Posterior cingulate gyrus (tissue), 11 donors: ENCODE measurements at places on chromosomes 16 and 17.

DNA sequence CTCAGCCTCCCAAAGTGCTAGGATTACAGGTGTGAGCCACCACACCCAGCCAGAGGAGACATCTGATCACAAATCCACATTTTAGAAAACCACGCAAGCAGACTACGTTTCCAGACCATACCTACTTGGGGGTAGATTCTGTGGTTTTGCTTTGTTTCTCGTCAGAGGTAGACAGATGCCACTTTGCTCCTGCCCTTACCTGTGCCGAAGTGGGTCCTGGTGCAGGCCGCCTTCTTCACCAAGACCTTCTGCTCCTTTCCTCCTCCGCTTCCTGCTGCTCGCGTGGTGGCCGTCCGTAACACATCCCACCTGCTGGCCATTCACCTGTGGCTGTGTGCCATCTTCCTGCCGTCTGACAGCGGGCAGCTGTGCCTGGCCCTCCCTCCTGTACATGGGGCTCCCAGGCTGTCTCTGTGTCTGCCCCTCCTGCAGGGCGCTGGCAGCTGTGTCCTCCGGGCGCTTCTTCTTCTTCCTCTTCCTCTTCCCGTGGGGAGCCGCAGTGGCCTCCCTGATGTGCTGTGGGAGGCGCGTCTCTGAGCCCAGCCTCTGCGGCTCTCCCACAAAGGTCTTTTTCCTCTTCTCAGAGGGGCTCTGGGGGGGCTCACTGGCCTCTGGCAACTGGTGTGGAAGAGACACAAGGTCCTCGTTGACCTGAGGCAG lies 21.2 kb upstream of the CYTH1 start:
- DNase-seq: no peak

GRCh38 chr16:73206151-73206707 lies 158.3 kb upstream of the ZFHX3 start:
- no peak for DNase-seq

GRCh38 chr17:43597624-43598356 lies 51.6 kb upstream of the ETV4 start:
- no peak for DNase-seq

GRCh38 chr17:16005636-16006035 lies 6.0 kb downstream of the TTC19 start:
- DNase-seq: no peak

GRCh38 chr16:87291944-87292343 lies 25.2 kb downstream of the C16orf95 start:
- no peak for DNase-seq

GRCh38 chr17:77451245-77451893 lies 310.6 kb downstream of the SEC14L1 start:
- DNase-seq: peak; percentile 83

- no peak for DNase-seq
Measured at GRCh38 chr17:80124351-80124981, 22.5 kb downstream of the EIF4A3 start.

GRCh38 chr17:79515646-79516571 lies 94.9 kb downstream of the RBFOX3 start:
- DNase-seq: no peak

DNA sequence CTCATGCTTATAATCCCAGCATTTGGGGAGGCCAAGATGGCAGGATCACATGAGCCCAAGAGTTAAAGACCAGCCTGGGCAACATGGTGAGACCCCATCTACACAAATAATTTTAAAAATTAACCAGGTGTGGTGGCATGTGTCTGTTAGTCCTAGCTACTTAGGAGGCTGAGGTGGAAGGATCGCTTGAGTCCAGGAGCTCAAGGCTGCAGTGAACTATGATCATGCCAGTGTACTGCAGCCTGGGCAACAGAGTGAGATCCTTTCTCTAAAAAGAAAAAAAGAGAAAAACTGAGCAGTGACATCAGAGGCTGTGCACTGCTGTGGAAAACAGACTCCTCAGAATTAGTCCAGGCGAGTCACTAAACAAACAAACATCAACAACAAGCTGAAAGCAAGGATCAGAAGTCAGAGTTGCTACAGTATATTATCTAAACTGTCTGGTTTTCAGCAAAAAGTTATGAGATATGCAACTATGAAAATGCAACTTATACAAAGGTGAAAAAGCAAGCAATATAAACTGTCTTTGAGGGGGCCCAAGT lies 39.3 kb downstream of the CBFB start:
- no peak for DNase-seq

DNA sequence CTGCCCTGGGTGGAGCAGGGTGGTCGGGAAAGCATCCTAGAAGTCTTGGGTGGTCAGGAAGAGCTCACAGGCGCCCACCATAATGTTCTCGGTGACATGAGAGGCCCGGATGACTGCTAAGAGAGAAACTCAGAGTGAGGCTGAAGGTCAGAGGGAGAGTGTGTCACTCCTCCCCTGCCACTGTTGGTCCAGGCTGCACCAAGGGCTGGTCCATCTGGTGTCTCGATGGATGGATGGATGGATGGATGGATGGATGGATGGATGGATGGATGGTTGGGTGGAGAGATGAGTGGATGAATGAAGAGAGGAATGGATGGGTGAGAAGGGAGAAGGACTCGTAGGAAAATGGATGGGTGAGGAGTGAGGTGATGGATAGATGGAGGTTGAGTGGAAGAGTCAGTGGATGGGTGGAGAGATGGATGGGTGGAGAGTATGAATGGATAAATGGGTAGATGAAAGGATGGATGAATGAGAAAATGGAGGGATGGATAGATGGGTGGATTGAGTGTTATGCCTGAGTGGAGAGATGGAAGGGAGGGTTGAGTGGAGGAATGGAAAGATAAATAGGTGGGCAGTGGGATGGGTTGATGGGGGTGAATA lies 43.0 kb downstream of the BEAN1 start:
- DNase-seq: no peak

- DNase-seq: no peak
Measured at GRCh38 chr17:14014657-14015056, 54.6 kb upstream of the COX10 start.

GRCh38 chr16:85174871-85175723 lies 62.8 kb upstream of the CIBAR2 start:
- DNase-seq: no peak

DNA sequence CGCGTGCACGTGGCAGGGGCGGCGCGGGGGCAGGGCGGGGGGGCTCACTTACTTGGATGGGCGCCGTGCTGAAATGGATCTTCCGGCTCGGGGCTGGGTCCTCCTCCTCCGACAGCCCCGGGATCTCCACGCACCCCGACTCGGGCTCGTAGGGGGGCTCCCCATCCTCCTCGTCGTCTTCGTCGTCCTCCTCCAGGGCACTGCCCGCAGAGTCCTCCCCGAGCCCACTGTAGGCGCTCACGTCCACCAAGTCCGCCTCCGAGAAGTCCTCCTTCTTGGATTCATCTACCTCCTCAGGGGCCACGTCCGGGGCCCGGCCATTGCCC lies 1.4 kb downstream of the PPP1R9B start:
- DNase-seq: no peak

GRCh38 chr17:29345066-29345465 lies 45.1 kb upstream of the TAOK1 start:
- no peak for DNase-seq

DNA sequence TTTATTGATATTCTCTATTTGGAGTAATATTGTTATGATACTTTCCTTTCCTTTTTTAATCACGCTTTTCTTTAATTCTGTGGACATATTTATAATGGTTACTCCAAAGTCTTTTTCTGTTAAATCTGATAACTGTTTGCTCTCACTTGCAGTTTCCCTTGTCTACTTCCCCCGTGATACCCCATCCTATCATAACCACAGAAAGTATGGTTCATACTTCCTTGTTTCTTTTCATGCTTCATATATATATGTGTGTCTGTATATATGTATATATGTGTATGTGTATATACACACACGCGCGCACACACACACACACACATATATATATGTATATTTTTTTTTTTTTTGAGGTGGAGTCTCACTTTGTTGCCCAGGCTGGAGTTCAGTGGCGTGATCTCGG lies 23.5 kb downstream of the SPECC1 start:
- DNase-seq: no peak

GRCh38 chr17:7014995-7015958 lies 2.9 kb downstream of the RNASEK start:
- DNase-seq: no peak

DNA sequence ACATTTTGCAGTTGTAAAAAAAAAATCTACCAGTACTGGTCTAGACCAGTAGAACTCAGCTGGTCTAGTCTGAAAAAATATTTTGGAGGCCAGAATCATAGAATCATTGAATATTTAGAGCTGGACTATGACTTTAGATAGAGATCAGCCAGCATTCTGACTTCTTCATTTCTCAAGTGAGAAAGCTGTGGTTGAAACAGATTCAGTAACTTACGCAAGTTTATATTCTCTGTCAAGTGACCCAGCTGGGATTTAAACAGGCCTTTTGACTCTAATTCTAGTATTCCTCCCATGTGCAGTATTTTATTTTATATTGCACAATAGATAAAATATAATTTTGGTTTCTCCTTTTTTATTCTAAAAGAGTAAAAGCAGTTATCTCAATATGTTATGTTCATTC lies 4.9 kb downstream of the TNRC6A start:
- DNase-seq: no peak

DNA sequence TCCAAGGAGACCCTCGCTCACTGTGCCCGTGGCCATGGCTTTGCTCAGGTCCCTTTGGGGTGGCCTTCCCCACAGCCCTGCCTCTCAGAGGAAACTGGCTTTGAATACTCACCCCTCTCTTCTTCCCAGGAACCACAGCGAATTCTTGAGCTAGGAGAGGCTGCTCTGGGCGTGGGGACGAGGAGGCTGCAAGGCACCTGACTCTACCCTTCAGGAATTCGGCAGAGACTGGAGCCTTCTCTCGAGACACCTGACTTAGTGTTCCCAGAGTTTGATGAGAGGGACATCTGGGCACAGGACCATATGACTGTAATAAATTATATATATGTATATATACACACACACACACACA lies 6.2 kb downstream of the LLGL2 start:
- no peak for DNase-seq

- DNase-seq: peak; percentile 37
Measured at GRCh38 chr17:75240394-75241142, 20.8 kb downstream of the GGA3 start.

DNA sequence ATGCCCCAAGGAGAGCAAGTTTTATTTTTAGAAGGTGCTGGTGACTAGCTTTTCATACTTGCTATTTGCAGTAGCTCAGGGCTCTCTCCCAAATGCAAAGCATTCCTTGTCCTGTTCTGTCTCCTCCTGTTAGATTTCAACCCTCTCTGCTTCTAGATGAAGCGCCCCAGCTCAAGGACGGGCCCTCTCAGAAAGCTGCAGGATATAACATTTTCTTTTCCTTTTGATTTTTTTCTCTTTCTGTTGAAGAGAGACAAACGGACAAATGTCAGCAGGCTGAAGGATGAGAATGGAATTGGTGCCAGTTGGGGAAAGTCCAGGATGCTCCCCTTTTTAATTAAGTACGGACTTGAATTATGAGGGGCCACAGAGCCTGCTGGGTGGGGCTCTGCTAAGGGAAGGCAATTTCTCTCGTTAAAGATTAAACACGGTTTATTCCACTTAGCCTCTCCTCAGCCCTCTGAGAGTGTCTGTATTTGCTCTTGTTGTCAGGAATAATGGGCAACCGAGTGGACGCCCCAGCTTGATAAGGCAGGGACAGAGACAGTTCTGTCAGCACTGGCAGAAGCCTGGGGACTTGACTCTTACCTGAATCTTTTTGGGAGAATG lies 6.2 kb upstream of the ETV4 start:
- DNase-seq: no peak

- DNase-seq: no peak
Measured at GRCh38 chr16:66587881-66588600, 8.8 kb downstream of the CMTM2 start.

DNA sequence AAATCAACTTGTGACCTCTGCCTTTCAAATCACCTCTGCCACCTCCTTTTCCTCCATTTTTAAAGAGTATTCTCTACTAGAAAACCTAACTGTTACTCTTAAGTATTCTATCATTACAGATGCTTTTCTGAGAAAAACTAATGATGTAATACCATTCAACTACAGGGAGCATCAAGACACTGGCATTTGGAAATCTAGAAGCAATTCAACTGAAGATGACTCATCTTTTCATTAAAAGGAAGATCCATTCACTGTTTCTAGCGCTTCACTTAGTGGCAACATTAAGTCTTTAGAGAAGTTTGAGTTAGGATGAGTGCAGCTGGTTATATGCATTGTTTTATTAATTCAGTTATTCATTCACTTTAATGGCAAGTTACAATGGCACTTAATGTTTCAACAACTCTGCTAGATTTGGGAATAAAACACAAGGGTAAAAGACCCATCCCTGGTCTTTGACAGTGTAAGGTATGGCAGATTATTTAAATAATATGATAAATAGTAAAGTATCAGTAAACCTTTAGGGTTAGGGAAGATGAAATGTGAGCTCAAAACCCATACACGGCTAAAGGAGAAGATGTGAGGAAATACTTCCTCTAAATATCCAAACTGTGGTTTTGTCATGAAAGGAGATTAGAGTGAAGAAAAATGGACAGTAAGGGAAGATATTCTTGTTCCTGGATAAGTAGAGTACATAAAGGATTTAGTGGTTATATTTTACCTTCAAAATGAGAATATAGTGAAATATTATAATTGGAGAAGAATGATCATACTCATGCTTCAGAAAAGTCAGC lies 61.7 kb downstream of the KCNJ2 start:
- DNase-seq: no peak

DNA sequence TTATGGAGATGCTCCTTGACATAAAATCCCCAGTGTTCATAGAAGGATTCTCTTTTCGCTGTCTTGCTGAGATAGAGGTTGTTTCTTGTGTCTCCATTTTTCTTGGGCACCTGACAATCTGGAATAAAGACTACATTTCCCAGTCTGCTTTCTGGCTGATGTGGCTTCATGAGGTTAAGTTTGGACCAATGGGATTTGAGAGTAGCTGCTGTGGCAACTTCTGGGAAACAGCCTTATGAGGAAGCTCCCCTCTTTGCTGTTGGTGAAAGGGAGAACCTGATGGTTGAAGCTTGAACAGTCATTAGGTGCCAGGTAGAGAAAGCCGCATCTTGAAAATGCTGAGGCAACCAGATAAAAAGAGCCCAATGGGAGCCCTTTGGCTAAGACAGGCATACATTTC lies 24.4 kb downstream of the HS3ST4 start:
- DNase-seq: no peak

GRCh38 chr17:82295472-82295814 lies 21.9 kb upstream of the CSNK1D start:
- no peak for DNase-seq

GRCh38 chr17:78263063-78263735 lies 31.8 kb downstream of the TMEM235 start:
- no peak for DNase-seq
